ENCODE measurements at places on chromosomes 6 and 20. TPM values are rescaled to one million over a fixed set of nuclear protein-coding genes. Genes with fewer than 3 reads are reported as not detected.

- no peaks in the 10 kb centered on the region for H3K4me1 ChIP-seq
- H3K36me3 ChIP-seq, result no peaks in the 10 kb centered on the region
- H3K4me3 ChIP-seq, result no peak overlapping the region
- no peaks in the 10 kb centered on the region for H3K27me3 ChIP-seq
- DNase-seq, result no peak
Measured at GRCh38 chr20:12287575-12287974, 369.9 kb downstream of the BTBD3 start.

HLA-DOA gene
- 2.5 TPM for total RNA-seq

RBPJL gene
- total RNA-seq, result not detected

GRCh38 chr20:19769507-19769906 is 11.4 kb downstream of the RIN2 start:
- no peak overlapping the region for H3K4me3 ChIP-seq
- no peaks in the 10 kb centered on the region for H3K27me3 ChIP-seq
- peak overlapping the region; percentile 10 for H3K27ac ChIP-seq
- H3K4me1 ChIP-seq, result peaks cover 26% of the 10 kb centered on the region

- no peaks in the 10 kb centered on the region for H3K36me3 ChIP-seq
- no peak overlapping the region for H3K4me3 ChIP-seq
- H3K27ac ChIP-seq, result no peak overlapping the region
- peaks cover 6% of the 10 kb centered on the region for H3K4me1 ChIP-seq
Measured at GRCh38 chr20:32753731-32754130, 8.5 kb upstream of the DNMT3B start.

- no peak overlapping the region for H3K27ac ChIP-seq
- H3K27me3 ChIP-seq, result no peaks in the 10 kb centered on the region
- H3K4me1 ChIP-seq, result peaks cover 27% of the 10 kb centered on the region
- H3K4me3 ChIP-seq, result peak overlapping the region; percentile 58
- no peaks in the 10 kb centered on the region for H3K36me3 ChIP-seq
Measured at GRCh38 chr6:135183002-135183531, 2.0 kb downstream of the MYB start.

- H3K27me3 ChIP-seq, result no peaks in the 10 kb centered on the region
- DNase-seq, result no peak
- peaks cover 31% of the 10 kb centered on the region for H3K4me1 ChIP-seq
- H3K36me3 ChIP-seq, result peaks cover 33% of the 10 kb centered on the region
Measured at GRCh38 chr6:33433001-33433543, 13.2 kb downstream of the SYNGAP1 start.

DNA sequence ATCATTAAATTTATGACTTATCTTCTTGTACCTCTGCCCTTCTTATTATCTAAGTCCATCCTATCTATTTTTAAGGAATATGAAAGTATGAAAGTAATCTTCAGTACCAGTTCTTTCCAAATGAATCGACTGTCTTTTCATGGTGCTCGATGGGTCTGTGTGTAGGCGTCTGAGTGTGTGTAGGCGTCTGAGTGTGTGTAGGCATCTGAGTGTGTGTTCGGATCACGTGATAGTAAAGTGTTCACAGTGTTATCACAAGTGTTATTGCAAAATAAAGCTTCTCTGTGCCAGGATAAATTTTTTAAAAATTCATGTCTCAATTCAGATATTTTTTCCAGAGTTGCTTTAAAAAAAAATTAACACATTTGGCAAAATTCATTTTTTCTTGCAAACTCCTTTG is 58.3 kb downstream of the BMP6 start:
- H3K4me1 ChIP-seq, result no peaks in the 10 kb centered on the region
- DNase-seq, result no peak
- no peak overlapping the region for H3K4me3 ChIP-seq
- no peaks in the 10 kb centered on the region for H3K27me3 ChIP-seq
- H3K27ac ChIP-seq, result no peak overlapping the region
- no peaks in the 10 kb centered on the region for H3K36me3 ChIP-seq

GRCh38 chr6:37551002-37551401 is 51.3 kb upstream of the CCDC167 start:
- H3K4me3 ChIP-seq, result no peak overlapping the region
- peaks cover 7% of the 10 kb centered on the region for H3K4me1 ChIP-seq
- H3K36me3 ChIP-seq, result no peaks in the 10 kb centered on the region
- no peak overlapping the region for H3K27ac ChIP-seq

SIRPD gene
- not detected for total RNA-seq

GRCh38 chr6:16205377-16206144 is 32.8 kb upstream of the GMPR start:
- H3K27me3 ChIP-seq, result no peaks in the 10 kb centered on the region
- H3K4me3 ChIP-seq, result no peak overlapping the region
- H3K27ac ChIP-seq, result peak overlapping the region; percentile 15
- peak; percentile 51 for DNase-seq
- peaks cover 14% of the 10 kb centered on the region for H3K4me1 ChIP-seq
- H3K36me3 ChIP-seq, result no peaks in the 10 kb centered on the region

DNA sequence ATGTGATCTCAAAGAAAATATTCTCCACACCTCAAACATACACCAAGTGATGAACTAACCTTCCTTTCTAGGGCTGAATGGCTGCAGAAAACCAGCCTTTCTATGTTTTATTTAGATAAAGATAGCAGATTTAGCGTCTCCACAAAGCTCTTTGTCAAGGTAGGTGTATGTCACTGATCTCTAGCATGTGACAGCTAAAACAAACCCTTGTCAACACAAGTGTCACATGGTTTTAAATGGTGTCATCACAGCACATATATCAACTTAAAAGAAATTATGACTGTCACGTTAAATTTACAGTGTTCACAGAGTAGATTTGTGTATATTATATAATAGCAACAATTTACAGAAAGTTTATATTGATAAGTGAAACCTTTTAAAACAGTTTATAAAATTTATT is 58.3 kb downstream of the TENT5A start:
- H3K27me3 ChIP-seq, result no peaks in the 10 kb centered on the region
- no peak overlapping the region for H3K27ac ChIP-seq
- no peak overlapping the region for H3K4me3 ChIP-seq
- no peaks in the 10 kb centered on the region for H3K36me3 ChIP-seq
- peaks cover 7% of the 10 kb centered on the region for H3K4me1 ChIP-seq

DNA sequence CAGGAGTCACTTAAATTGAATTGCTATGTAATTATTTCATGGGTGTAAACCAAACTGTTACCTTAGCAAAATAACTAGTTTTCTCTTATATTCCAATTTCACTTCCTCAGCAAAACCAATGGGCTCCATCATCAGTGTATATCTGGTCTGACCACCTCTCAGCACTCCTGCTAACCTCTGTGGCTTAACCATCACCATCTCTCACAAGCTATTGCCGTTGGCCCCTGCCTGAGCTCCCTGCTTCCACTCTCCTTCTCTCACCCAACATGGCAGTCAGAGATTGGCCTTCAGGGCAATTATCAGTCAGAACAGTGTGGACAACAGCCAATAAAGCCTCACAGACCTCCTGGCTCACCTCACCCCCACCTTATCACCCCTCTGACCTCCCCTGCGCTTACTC is 124.0 kb downstream of the CARMIL1 start:
- no peaks in the 10 kb centered on the region for H3K36me3 ChIP-seq
- H3K27ac ChIP-seq, result no peak overlapping the region
- no peaks in the 10 kb centered on the region for H3K27me3 ChIP-seq
- H3K4me3 ChIP-seq, result no peak overlapping the region
- no peak for DNase-seq

CLDN20 gene
- total RNA-seq, result not detected

GPX6 gene
- not detected for total RNA-seq

GRCh38 chr20:5480824-5481600 is 164.3 kb upstream of the PROKR2 start:
- H3K4me1 ChIP-seq, result no peaks in the 10 kb centered on the region
- H3K4me3 ChIP-seq, result no peak overlapping the region
- H3K36me3 ChIP-seq, result no peaks in the 10 kb centered on the region
- no peak for DNase-seq
- H3K27ac ChIP-seq, result no peak overlapping the region

GRCh38 chr20:59022754-59023153 is 3.5 kb downstream of the TUBB1 start:
- no peaks in the 10 kb centered on the region for H3K36me3 ChIP-seq
- H3K4me3 ChIP-seq, result no peak overlapping the region
- no peak overlapping the region for H3K27ac ChIP-seq
- no peak for DNase-seq

POLR1C gene
- 10.3 TPM for total RNA-seq

NFKBIL1 gene
- 11.6 TPM for total RNA-seq

GRCh38 chr20:19913349-19913748 is 103.8 kb upstream of the NAA20 start:
- H3K4me1 ChIP-seq, result peaks cover 78% of the 10 kb centered on the region
- no peaks in the 10 kb centered on the region for H3K36me3 ChIP-seq
- DNase-seq, result no peak
- no peaks in the 10 kb centered on the region for H3K27me3 ChIP-seq
- H3K27ac ChIP-seq, result no peak overlapping the region

SIRPG gene
- total RNA-seq, result not detected

GRCh38 chr20:53782612-53783246 is 189.1 kb upstream of the ZNF217 start:
- H3K36me3 ChIP-seq, result no peaks in the 10 kb centered on the region
- DNase-seq, result no peak
- H3K27ac ChIP-seq, result no peak overlapping the region
- H3K4me3 ChIP-seq, result no peak overlapping the region
- H3K27me3 ChIP-seq, result no peaks in the 10 kb centered on the region

DNA sequence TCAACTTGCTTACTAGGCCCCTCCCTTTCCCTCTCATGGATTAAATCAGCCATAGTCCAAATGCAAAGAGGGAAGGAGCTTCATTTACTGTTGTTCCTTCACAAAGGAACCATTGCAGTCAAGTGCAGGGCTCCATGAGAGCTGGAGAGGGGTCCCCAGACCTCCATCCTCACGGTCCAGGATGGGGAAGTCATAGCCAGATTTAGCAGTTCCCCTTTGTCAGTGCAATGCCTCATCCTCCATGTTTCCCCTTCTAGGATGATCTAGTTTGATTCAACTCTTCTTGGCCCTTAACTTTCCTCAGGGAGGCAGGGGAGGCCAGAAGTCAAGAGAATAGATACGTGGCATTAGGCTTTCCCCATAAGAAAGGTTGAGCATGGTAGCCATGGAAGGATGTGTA is 66.5 kb upstream of the FUCA2 start:
- H3K36me3 ChIP-seq, result no peaks in the 10 kb centered on the region
- no peak for DNase-seq
- H3K27ac ChIP-seq, result no peak overlapping the region
- H3K4me3 ChIP-seq, result no peak overlapping the region
- no peaks in the 10 kb centered on the region for H3K4me1 ChIP-seq

GRCh38 chr20:4297127-4297826 is 281.9 kb upstream of the RNF24 start:
- peaks cover 3% of the 10 kb centered on the region for H3K27me3 ChIP-seq
- no peak overlapping the region for H3K4me3 ChIP-seq
- peak overlapping the region; percentile 67 for H3K27ac ChIP-seq

- no peak for DNase-seq
- no peak overlapping the region for H3K4me3 ChIP-seq
- no peak overlapping the region for H3K27ac ChIP-seq
- H3K27me3 ChIP-seq, result no peaks in the 10 kb centered on the region
- no peaks in the 10 kb centered on the region for H3K36me3 ChIP-seq
Measured at GRCh38 chr6:148261470-148261869, 81.2 kb upstream of the SASH1 start.

UNC93A gene
- total RNA-seq, result not detected

FIG4 gene
- total RNA-seq, result 8.5 TPM

DNA sequence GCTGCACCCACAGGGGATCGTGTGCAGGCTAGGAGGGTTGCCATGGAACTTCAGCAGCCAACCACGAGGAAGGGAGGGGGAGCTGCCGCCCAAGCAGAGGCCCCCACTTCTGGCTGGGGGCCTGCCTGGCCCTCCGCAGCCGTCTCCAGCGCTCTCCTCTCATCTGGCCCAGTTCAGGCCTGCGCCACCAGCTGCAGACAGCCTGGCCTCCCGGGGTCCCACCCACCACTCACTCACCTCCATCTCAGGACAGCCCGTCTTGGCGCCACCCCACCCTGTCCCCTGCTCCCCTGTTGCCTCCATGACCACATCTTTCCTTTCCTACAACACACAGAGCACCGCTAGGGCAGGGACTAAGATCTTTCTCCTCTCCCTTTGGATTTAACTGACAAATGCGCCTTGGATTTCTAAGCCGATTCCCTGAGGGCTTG is 98.7 kb downstream of the ANKRD60 start:
- H3K27ac ChIP-seq, result no peak overlapping the region
- peaks cover 5% of the 10 kb centered on the region for H3K4me1 ChIP-seq
- DNase-seq, result no peak

DNA sequence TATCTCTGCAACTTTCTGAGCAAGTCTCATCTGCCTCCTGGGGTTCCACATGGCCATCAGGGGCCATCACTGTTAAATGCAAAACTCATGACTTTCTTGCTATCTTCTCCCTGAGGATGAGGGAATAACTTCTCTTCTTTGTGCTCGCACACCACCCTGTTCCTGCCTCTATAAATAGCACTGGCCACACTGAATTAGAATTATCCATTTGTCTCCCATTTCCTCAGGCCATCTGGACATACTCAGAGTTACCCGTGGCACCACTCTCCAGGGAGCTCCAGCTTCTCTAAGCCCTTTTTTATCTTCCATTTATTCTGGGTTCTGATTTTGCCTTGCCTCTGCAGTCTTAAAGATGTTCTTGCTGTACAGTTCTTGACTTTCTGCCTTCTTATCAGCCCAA is 72.8 kb upstream of the ECI2 start:
- H3K4me3 ChIP-seq, result no peak overlapping the region
- DNase-seq, result no peak
- H3K27me3 ChIP-seq, result no peaks in the 10 kb centered on the region
- peaks cover 9% of the 10 kb centered on the region for H3K4me1 ChIP-seq

OTOR gene
- not detected for total RNA-seq
